ENCODE measurements at places on chromosomes 6 and 20.
A peak's percentile ranks its signal among the peaks of the same experiment; 100 is the strongest.

GRCh38 chr6:113304116-113304515, 553.0 kb upstream of the MARCKS start:
- DNase-seq = no peak

GRCh38 chr6:16177881-16178280, 49.0 kb downstream of the MYLIP start:
- no peak for DNase-seq

- no peak for DNase-seq
Measured at GRCh38 chr6:90107771-90108282, 188.8 kb downstream of the BACH2 start.

DNA sequence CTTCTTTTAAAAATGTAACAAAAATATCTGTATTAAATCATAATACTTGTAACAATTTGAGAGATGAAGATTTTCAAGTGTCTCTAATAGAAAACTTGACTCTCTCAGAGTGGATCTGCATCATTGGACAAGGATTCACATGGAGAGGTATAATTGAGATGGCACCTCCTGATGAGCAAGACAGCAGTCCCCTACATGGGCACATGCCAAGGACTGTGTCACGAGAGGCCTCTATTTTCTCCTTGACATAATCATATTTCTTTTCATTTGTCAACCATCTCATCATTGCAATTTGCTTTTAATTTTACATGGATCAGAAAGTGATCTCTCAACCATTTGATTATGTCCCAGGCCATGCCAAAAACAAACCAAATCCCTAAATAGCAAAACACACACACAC, 206.8 kb upstream of the THEMIS start:
- no peak for DNase-seq

DNA sequence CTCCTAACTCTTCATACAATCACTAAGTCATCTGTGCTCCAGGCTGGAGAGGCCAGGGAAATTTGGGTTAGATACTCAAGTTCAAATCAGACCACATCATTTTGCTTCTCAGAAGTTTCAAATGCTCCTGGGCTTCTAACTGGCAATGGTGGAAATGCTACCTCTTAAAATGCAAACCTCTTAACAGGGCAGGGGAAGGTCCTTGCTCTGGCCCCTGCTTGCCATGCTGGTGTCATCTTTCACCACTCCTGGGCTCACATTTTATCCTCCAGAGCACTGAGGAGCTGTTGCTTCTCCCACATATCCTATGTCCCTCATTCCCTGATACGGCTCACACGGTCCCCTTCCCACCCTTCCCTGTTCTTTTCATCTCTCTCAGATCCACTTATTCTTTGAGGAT, 41.8 kb upstream of the NT5E start:
- DNase-seq = no peak

DNA sequence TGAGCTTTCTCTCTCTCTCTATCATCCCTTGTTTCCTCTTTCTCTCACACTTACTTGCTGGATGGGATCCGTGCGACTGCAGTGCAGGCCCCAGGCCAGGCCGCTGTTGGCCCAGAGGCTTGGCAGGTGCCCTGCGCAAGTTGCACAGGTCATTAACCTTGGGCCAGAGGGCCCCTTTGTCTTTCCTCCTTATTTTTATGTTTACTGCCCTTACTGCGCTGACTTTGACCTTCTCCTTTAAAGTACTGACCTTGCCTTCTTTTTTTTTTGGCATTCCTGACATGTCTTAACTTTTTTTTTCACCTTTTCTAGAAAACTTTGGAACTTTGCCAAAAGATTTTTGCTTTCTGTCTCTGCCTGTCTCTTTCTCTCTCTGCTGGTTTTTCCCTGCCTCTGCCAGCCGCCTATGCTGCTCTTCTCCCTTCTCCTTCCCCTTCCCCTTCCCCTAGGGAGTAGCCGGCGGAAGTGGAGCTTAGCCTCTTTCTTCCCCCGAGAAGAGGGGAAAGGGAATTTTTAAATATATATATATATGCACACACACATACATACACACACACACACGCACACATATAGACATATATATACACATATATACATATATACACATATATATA, 59.6 kb upstream of the CDH4 start:
- no peak for DNase-seq

DNA sequence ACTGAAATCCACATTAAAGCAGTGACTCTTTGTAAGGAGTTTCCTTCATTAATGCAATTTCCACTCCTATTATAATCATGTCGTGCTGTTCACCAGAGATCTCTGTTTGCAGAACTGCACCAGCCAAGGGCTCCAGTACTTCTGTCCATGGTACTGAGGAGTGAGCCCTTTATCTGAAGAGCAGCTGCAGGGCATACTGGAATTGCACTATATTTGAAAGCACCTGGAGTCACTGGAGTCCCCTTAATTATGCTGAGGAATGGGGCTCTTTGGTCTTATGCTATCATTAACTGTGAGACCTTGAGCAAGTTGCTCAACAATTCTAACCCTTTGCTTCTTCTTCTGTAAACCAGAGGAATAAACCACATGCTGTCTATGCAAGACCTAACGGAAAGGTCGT, 61.7 kb upstream of the NUP153 start:
- DNase-seq = no peak

DNA sequence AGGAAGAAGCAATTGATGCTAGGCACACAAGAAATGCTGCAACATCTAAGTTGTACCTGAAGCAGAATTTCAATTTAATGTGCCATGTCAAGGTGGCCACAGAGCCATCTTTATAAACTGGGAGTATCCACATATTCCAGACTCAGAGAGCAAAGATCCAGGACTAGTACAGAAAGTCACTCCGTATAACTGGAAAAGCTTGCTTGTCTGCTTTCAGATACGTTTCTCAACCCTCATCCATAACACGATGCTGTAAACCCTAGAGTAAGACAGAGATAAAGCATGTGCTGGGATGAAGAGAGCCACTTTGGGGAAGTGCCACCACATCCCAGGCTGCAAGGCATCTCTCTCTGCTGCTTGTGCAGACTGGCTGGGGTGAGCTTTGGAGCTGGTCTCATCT, 134.7 kb downstream of the PACRG start:
- no peak for DNase-seq

DNA sequence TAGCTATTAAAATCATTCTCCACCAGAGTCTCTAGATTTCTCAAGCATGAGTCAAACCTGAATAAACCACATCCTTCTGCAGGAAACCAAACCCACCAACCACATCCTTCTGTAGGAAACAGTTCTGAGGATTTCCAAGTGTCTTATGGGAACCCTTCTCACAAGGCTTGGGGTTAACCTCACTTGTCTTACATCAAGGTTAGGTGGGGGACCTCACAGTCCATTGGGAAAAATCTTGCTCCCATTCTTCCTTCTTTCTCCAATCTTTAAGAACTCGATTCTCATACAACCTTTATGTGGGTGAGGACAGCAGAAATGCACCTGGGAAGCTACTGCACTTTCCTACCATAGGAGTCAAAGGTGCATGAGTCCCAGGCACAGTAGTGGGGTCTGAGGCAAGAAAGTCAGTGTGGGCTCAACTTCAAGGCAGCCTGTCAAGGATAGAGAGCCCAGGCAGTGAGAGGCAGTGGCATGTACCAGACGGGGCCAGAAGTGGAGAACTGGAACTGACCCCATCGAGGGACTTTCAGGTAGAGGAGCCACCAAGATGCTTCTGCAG, 114.5 kb downstream of the SLC22A3 start:
- no peak for DNase-seq

GRCh38 chr6:61886608-61887259, 399.3 kb downstream of the KHDRBS2 start:
- DNase-seq = no peak

DNA sequence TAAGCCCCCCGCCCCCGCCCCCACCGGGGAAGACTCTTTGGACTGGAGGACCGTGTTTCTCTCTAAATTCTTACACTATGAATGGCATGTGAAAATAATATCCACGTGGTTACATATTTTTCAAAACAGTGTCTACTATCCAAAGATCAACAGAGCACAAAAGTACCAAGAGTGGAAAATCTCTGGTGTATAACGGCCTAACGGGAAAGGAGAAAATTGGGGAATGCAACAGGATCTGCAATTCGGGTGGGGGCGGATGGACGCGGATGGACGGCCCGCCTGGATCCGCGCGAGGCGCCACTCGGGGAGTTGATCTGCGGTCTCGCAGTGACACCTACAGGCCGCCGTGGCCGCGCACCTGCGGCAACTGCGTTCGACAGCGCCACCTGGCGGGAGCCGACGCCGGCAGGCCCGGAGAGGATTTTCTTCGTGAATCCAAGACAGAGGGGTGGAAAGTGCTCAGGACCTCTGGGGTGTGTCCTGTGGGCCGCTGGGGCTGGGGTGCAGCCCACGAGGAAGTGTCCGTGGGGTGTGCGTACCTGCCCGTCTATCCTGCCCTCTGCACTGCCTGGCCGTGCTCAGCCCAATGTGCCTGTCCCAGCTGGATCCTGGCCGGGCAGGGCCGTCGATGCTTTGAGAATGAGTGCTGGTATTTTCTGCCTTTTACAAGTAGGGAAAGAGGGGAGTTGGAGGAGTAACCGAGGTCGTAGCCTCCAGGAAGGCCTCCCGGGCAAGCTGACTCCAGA, 18.6 kb downstream of the ANKRD60 start:
- DNase-seq = peak; percentile 77

- DNase-seq = no peak
Measured at GRCh38 chr6:111813677-111814310, 59.5 kb downstream of the FYN start.

DNA sequence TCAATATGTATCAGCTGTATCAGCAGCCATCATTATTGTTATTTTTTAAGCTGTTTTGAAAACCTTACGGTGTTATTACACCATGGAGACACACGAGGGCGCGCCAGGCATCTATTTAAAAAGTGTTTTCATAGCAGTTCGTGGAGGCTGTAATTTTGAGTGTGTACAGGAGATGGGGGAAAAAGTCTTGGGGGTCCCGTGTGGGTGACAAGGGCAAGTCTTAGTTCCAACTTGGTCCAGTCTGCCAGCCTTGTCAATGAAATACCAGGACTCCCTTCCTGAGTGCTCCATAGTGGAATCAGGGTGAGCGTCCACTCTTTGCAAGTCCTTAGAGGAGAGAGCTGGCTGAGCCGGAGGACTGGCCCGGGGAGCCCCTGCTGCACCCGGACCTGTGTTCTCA, 43.3 kb downstream of the SLC2A10 start:
- DNase-seq = peak; percentile 47
